ENCODE measurements at places on chromosomes 3 and 15. TPM values are rescaled to one million over a fixed set of nuclear protein-coding genes. Genes with fewer than 3 reads are reported as not detected.

DNA sequence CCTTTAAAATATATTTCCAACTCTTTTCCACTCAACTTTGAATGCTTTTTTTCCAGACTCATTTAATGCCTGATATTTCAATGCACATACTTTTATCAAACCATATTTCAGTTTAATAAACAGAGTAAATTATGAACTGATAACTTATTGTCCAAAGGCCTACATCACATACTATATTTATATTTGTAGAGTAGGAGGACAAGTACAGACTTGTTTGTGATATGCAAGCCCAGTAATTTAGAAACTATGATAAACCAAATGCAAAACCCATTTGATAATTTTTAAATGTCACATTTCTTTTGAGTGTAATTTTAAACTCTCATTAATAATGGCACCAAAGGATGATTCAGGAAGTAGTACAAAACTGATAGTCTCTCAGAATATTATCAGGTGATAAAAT lies 3.3 kb downstream of the RFX7 start:
- H3K36me3 ChIP-seq, result no peaks in the 10 kb centered on the region
- H3K4me1 ChIP-seq, result peaks cover 13% of the 10 kb centered on the region
- no peak overlapping the region for H3K4me3 ChIP-seq
- H3K27me3 ChIP-seq, result peaks cover 6% of the 10 kb centered on the region
- H3K27ac ChIP-seq, result no peak overlapping the region
- DNase-seq, result no peak

GRCh38 chr3:98540346-98540745 lies 8.6 kb downstream of the GPR15 start:
- no peak for DNase-seq
- no peak overlapping the region for H3K4me3 ChIP-seq
- no peaks in the 10 kb centered on the region for H3K4me1 ChIP-seq
- no peak overlapping the region for H3K27ac ChIP-seq
- H3K27me3 ChIP-seq, result no peaks in the 10 kb centered on the region

Gene C2CD4A
- 0.20 TPM for total RNA-seq

DNA sequence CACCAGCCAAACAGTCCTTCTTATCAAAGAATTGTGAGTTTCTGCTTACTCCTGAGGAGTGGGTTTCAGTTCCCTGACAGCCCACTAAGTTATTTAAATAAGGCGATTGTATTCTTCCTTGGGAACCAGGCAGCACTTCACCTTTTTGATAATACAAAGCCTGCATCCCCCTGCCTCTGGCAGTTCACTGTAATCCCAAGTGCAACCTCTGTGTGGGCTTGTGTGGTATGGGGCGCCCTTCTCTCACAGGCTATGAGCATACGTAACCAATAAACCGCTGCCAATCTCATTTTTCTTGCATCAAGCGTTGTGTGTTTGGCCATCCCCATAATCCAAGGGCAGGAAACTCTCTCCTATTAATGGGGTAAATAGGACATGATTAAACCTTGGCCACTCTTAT lies 1025.6 kb downstream of the NSUN3 start:
- no peaks in the 10 kb centered on the region for H3K36me3 ChIP-seq
- no peak for DNase-seq
- no peaks in the 10 kb centered on the region for H3K27me3 ChIP-seq
- H3K4me3 ChIP-seq, result no peak overlapping the region

DNA sequence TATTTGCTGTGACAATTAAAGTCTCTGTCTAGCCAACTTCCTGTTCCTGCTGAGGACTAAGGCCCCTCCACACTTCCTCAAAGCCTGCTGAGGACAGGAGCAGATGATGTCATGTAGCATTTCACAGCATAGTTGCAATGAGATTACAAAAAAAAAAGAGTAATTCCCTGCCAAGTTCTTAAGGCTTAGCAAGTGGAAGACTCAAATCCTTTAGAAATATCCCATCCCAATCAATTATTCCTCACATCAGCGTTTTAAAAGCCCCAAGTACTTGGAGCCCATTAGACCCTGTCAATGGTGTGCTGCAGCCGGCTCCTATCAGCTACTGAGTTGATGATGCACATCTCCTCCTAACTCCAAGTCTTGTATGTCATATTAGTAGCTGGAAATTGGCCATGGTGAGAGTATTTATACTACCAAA lies 51.7 kb downstream of the TRANK1 start:
- no peaks in the 10 kb centered on the region for H3K27me3 ChIP-seq
- H3K36me3 ChIP-seq, result no peaks in the 10 kb centered on the region
- H3K4me1 ChIP-seq, result peaks cover 5% of the 10 kb centered on the region

Gene PXYLP1
- 42.7 TPM for total RNA-seq

Gene GPR62
- 0.44 TPM for total RNA-seq

Gene PLA2G4E
- 1.0 TPM for total RNA-seq

Gene EIF4E3
- total RNA-seq, result 21.9 TPM

Gene XCR1
- total RNA-seq, result not detected

DNA sequence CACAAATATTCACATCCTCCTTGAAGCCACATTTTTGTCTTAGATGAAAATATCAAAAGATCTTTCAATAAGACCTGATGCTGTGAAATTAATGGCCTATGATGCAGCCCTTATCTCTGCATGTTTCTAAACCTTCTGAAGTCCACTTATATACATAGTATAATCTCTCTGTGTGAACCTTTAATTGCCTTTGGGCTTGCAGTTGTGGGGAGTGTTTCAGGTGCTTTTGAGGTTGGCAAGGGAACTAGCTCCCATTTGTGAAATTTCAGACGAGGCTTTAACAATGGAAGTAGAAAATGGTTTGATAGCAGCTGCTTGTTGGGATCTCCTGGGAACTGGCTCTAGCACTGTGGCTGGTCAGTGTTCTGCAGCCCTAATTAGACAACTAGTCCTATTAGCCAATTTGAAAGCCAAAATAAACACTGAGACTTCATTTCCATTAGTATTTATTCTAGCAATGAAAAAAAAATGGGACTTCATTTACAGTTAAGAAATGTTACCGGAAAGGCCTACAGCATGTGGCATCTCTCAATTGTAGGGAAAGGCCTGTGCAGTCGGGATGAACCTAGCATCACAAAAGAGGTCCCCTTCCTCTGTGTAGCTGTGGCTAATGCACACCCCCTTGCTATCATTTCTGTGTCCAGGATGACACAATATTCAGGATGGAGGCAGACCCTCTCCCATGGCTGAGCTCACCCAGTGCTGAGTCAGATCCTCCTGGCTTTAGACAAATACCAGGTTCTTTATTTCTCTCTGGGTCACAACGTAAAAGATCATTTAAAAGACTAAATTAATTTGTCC lies 140.7 kb upstream of the TRIM42 start:
- no peaks in the 10 kb centered on the region for H3K36me3 ChIP-seq
- H3K27me3 ChIP-seq, result no peaks in the 10 kb centered on the region
- H3K27ac ChIP-seq, result no peak overlapping the region
- no peak overlapping the region for H3K4me3 ChIP-seq
- peaks cover 7% of the 10 kb centered on the region for H3K4me1 ChIP-seq
- DNase-seq, result no peak

DNA sequence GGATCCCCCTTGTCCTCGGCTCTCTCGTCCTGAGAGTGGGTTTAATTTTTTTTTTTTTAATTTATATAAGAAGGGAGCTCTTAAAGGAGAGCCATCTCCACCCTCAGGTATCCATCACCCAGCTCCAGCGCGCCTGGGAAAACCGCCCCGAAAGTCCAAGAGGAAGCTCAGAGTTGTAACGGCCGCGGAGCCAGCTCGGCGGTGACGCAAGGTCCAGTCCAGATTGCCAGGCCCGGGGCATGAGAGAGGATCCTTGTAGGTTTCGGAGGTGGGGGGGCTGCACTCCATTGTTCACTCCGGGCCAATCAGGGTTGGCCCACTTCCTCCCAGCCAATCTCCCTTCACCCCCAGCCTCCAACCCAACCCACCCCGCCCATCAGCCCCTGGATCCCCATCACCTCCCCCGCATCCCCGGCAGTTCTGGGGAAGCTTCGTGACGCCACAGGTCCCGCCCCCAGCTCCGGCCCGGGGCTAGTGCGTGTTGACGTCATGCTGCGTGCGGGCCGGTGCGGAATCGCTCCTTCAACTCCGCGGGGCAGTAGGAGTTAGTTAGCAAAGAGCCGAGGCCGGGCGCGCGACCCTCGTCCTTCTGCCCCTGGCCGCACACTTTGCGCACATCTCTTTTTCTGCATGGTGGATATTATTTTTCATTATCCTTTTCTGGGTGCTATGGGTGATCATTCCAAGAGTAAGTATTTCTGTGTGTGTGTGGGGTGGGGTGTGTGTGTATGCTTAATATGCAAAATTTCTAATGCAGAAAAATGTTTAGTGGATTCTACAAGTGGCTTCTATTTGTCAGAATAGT lies at the start of gene ISL2:
Gene ISL2, plus strand, starts transcription at position 520 of the 805 bp plus-strand sequence. Its CDS starts 111 bp downstream, at position 631.
- H3K36me3 ChIP-seq, result peaks cover 12% of the 10 kb centered on the region
- H3K27ac ChIP-seq, result peak within 1 kb of the TSS; percentile 100
- peaks cover 40% of the 10 kb centered on the region for H3K27me3 ChIP-seq
- peak; percentile 98 for DNase-seq

GRCh38 chr15:36252146-36252711 lies 327.2 kb upstream of the CDIN1 start:
- no peak for DNase-seq
- no peak overlapping the region for H3K27ac ChIP-seq
- H3K4me3 ChIP-seq, result no peak overlapping the region
- H3K36me3 ChIP-seq, result no peaks in the 10 kb centered on the region

DNA sequence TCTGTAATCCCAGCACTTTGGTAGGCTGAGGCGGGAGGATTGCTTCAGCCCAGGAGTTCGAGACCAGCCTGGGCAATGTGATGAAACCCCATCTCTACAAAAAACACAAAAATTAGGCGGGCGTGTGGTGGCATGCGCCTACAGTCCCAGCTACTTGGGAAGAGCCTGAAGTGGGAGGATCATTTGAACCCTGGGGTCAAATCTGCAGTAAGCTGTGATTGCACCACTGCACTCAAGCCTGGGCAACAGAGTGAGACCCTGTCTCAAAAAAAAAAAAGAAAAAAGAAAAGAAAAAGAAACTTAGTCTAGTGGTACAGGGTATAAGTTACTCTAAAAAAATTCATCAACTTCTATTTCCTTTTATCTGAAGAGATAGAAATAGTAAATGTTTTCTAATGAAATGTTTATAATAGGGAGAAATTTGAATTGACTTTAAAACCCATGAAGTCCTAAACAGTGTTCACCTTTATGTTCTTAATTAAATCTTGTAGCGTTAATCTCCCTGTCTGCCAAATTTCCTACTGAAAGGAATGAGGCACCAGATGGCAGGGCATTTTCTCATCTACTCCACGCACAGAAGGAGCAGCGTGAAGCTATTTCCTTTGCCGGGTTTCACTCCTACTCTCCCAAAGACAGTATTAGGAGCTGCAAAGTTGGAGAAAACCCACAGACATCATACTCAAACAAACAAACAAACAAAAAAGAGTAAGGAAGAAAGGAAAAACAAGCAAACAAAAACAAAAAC lies 1.9 kb downstream of the PCLAF start:
- H3K27ac ChIP-seq, result no peak overlapping the region
- H3K36me3 ChIP-seq, result no peaks in the 10 kb centered on the region
- H3K27me3 ChIP-seq, result peaks cover 2% of the 10 kb centered on the region
- H3K4me1 ChIP-seq, result peaks cover 9% of the 10 kb centered on the region
- H3K4me3 ChIP-seq, result peak overlapping the region; percentile 73

GRCh38 chr3:10845839-10846656 lies 30.0 kb downstream of the SLC6A11 start:
- H3K4me1 ChIP-seq, result no peaks in the 10 kb centered on the region
- no peak overlapping the region for H3K27ac ChIP-seq
- peaks cover 6% of the 10 kb centered on the region for H3K27me3 ChIP-seq
- no peak overlapping the region for H3K4me3 ChIP-seq

Gene CCR3
- not detected for total RNA-seq

DNA sequence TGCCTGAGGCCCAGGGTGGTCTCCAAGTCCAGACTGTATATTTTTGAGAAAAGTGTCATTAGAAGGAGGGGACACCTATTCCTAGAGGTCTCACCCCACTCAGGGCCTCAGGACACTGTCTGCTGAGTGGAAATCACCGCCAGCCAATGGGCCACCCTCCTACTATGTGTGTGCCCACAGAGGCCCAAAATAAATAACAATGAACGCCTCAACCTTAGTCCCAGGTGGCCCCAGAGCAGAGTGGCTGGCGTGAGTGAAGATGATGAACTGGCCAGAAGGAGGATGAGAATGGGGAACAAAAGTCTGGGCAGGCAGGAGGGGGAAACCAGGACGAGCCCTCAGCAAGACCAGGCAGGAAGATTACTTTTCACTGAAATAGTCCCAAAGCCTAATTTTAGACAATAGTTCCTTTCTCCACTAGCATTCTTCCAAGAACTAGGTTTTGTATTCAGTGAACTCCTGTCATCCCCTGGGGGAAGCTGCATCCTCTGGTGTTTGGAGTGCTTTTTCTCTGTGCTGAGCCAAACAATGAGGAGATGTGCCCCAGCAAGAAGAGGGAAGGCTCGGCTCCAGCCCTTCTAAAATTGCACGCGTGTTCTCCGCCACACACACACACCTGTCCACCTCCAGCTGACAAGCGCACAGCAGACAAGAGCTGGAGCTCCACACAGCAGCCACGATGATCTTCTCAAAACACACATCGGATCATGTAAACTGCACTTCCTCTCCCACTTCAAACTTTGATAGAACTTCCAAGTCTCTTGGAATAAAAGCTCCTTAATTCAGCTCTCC lies 72.2 kb downstream of the ADCY5 start:
- no peak overlapping the region for H3K27ac ChIP-seq
- H3K27me3 ChIP-seq, result peaks cover 9% of the 10 kb centered on the region
- H3K4me3 ChIP-seq, result no peak overlapping the region
- peaks cover 9% of the 10 kb centered on the region for H3K4me1 ChIP-seq

GRCh38 chr15:74390647-74391288 lies 23.3 kb upstream of the CYP11A1 start:
- peaks cover 9% of the 10 kb centered on the region for H3K4me1 ChIP-seq
- H3K36me3 ChIP-seq, result no peaks in the 10 kb centered on the region
- no peak overlapping the region for H3K27ac ChIP-seq
- H3K27me3 ChIP-seq, result peaks cover 6% of the 10 kb centered on the region
- H3K4me3 ChIP-seq, result no peak overlapping the region
- no peak for DNase-seq

DNA sequence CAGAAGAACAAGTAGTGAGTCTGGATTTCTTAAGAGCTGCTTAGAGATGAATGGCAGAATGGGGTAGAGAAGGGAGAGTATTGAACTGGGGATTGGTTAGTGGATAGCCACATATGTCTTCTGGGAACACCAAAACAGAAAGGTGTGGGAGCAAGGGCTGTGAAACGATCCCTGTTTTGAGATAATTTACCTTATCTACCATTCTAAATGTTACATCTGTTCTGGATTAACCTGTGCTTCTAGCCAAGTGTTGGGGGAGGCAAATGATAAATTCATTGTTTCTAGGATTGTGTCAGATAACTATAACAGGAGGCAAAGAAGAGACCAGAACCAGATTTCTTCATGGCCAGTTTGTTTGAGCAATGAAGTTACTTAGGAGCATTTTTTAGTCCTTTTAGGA lies 8.4 kb downstream of the NR1D2 start:
- H3K4me1 ChIP-seq, result peaks cover 3% of the 10 kb centered on the region
- H3K4me3 ChIP-seq, result no peak overlapping the region
- no peaks in the 10 kb centered on the region for H3K27me3 ChIP-seq
- H3K36me3 ChIP-seq, result no peaks in the 10 kb centered on the region
- no peak overlapping the region for H3K27ac ChIP-seq
